ENCODE measurements at places on chromosomes 6 and 20.

DNA sequence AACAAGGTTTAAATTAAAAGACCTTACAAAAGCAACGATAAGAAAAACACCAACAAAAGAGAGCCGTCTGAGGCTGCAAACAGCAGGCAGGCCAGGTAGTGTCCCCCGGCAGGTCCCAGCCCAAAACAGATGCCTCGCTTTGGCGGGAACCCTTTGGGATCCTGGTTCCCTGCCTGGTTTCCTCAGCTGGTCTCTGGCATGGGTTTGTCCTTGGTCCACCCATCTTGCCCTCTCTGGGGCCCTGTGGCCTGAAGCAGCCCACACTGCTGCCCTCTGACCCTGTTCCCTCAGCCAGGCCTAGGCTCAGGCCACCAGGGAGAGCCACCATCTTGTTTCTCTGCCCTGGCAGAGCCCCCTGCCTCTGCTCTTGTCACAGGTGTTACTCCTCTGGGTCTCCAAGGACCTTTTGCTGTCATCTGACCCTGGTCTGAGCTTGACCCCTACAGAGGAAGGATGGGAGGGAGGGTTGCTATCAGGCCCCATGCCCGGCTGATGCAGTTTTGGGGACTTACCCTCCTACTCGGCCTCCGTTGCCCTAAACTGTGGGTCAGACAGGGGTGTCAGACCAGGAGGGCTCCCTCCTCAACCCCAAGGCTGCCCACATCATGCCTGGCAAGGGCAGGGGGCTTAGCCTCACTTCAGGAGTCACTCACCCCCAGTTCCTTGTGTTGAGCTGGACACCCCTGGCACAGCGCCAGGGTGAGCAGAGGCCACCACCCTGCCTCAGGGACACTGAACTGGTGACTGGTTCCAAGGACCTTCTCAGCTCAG lies 30.6 kb upstream of the GRM4 start:
- no peak for DNase-seq

- DNase-seq = no peak
Measured at GRCh38 chr6:43495409-43495941, 14.7 kb downstream of the LRRC73 start.

GRCh38 chr6:132961610-132962009 lies 147.2 kb downstream of the RPS12 start:
- no peak for DNase-seq

GRCh38 chr6:98560418-98560817 lies 274.0 kb upstream of the POU3F2 start:
- no peak for DNase-seq

DNA sequence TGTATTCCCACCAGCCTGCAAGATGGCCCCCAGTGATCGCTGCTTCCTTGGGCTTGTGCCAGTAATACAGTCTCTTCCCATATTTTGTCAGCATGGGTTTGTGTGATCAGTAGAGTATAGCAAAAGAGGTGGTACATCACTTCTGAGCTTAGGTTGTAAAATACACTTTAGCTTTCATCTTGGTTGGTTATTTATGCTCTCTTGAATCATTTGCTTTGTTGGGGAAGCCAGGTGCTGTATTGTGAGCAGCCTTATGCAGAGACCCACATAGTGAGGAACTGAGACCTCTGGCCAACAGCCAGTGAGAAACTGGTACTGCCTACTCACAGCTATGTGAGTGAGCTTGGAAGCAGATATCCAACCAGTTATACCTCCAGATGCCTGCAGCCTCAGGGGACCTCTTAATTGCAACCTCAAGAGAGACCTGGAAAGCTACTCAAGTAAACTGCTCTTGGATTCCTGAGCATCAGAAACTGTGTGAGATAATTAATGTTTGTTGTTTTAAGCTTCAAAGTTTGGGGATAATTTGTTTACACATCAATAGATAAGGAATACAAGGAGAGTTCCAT lies 229.3 kb downstream of the FARS2 start:
- no peak for DNase-seq

DNA sequence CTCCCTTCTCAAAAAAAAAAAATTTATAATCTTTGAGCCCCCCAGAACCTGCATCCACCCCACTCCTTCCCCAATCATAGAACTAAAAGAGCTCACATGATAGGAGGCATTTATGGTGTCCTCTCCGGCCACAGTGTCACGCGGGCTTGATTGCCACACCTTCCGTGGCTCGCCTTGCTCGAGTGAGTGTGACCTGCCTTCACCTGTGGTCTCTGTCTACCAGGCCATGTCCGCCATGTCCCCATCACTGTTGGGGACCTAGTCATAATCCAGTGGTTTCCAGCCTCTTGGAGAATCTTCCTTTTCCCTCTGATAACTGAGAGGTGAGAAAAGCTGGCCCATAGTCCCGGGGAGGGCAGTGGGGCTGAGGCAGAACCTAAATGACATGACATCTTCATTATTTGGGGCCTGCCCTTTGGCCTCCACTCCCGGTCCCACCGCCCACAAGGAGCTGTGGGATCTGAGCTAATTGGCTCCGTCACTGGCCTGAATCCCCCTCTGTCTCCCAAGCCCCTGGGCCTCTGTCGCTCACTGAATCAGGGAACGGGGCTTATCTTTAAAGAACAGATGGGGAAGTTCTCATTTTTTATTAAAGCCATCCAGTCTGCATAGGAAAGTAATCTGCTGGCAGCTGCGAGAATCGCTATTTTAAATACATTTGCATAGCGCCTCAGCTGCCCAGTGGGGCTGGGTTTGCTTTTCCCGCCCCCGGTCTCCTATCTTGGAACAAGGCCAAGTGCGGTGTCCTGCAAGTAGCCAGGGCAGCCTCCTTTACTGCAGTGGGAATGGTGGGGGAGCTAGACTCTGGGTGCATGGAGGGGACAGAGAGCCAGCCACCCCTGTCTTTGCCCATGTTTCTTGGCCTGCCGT lies 197.6 kb upstream of the PMEPA1 start:
- DNase-seq = no peak

DNA sequence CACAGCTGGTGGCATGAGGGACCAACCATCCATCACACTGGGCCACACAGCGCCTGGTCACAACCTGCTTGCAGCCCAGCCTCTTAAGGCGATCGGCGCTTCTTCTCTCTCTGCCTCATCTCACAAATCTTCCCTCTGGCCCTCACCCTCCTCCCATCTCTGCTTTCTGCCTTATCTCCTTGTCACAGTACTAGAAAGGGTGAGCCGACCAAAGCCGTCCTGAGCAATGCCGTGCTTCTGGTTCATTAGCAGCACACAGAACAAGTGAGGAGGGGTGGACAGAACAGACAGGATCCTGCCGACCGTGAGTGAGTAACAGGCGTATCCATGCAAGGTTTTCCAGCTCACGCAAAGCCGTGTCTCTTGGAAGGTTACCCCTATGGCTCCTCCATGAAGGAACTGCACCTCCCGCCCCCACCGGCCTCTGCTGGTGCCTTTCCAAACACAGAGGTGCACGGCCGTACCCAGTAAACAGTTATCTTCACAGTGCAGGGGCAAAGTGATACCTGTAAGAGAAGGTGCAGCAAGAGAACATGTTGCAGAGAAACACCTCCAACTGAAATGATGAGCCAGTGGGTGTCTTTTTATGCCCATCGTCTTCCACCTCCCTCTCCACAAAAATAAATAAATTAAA lies 331.7 kb downstream of the FARS2 start:
- no peak for DNase-seq

GRCh38 chr6:2173203-2173961 lies 72.0 kb downstream of the GMDS start:
- no peak for DNase-seq

GRCh38 chr6:52550014-52550575 lies 26.8 kb downstream of the TRAM2 start:
- no peak for DNase-seq

DNA sequence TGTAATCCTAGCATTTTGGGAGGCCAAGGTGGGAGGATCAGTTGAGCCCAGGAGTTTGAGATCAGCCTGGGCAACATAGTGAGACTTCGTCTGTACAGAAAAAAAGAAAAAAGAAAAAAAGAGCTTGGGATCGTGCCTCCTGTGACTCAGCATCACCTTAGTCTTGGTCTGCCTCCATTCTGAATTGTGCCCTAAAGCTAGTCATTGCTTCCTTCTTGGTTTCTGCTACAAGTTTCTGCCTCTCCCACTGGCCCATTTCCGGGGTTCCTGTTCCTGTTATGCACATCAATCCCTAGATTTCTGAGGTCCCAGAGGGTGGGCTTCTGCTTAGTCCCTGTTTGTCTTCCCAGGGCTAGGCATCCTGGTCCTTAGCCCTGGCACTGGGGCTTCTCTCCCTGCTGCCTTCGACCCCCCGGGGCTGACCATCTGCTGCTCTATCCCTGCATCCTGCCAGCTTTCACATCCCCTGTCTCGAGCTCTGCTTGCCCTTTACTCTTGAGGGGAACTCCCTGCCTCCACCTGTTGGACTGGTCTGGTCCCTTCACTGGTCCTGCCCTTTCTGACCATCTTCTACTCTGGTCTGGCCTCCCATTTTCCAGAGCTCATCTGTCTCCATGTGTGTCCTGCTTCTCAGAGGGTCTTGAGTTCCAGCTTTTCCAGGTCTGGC lies 77.5 kb upstream of the ESR1 start:
- DNase-seq = no peak

GRCh38 chr6:107690643-107691061 lies 133.5 kb downstream of the SCML4 start:
- no peak for DNase-seq

GRCh38 chr20:25984933-25985332 lies 288.3 kb upstream of the ZNF337 start:
- no peak for DNase-seq

- DNase-seq = no peak
Measured at GRCh38 chr6:1893470-1894130, 283.9 kb downstream of the FOXC1 start.

DNA sequence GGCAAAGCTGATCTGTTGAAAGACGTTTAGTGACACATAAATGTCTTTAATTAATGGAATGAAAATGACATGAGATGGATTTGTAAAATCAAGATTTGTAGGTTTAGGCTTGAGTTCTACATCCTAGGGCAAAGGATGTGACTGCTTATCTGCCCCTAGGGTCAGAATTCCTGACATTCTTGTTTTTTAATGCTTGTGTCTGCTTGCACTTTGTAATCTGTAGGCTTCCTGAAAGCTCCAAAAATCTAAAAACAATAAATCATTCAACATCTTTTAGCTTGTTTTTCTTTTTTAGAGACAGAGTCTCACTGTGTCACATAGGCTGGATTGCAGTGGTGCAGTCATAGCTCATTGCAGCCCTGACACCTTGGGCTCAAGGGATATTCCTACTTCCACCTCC lies 107.9 kb upstream of the MLIP start:
- DNase-seq = no peak

- DNase-seq = no peak
Measured at GRCh38 chr6:108655806-108656651, 95.3 kb downstream of the FOXO3 start.

GRCh38 chr6:107144014-107144413 lies 28.7 kb upstream of the BEND3 start:
- no peak for DNase-seq

GRCh38 chr6:42269553-42269952 lies 51.9 kb upstream of the MRPS10 start:
- DNase-seq = no peak

GRCh38 chr6:157548635-157549467 lies 167.9 kb downstream of the ZDHHC14 start:
- no peak for DNase-seq

- DNase-seq = no peak
Measured at GRCh38 chr6:19013026-19013705, 626.0 kb downstream of the RNF144B start.

DNA sequence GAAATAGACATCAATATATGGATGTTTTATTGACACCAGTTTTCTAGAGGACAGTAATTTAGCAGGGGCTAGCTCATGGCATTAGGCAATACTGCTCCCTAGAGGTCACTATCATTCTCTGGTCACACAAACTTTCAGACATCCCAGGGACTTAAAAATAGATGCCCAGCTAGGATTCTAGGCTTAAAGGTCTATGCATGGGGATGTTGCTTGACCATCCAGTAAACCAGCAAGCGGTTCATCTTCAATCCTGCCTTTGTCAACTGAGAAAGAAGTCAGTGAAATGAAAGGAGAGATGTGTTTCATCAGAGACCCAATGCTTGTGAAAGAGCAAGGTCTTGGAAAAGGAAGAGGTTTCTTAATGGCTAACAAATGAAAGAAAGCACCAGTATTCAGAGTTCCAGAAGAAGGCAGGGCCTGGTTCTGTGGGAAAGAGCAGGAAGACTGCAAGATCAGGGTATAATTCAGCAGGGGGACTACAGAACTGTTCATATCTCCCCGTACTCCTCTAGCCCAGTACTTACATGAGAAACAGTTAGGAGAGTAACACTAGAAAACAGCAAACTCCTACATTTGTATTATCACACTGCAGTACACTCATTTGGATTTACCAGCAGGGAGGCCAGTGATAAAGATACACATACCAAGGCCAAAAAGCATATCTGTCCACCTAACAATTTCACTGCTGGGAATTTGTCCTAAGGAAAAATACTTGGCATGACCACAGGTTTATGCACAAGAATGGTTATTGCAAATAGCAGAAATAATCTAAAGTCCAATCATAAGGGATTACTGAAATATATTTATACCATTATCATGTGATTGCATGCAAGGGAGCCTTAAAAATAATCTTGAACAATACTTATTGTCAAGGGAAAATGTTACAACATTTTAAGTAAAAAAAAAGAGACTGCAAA lies 151.4 kb upstream of the LAMA2 start:
- no peak for DNase-seq

DNA sequence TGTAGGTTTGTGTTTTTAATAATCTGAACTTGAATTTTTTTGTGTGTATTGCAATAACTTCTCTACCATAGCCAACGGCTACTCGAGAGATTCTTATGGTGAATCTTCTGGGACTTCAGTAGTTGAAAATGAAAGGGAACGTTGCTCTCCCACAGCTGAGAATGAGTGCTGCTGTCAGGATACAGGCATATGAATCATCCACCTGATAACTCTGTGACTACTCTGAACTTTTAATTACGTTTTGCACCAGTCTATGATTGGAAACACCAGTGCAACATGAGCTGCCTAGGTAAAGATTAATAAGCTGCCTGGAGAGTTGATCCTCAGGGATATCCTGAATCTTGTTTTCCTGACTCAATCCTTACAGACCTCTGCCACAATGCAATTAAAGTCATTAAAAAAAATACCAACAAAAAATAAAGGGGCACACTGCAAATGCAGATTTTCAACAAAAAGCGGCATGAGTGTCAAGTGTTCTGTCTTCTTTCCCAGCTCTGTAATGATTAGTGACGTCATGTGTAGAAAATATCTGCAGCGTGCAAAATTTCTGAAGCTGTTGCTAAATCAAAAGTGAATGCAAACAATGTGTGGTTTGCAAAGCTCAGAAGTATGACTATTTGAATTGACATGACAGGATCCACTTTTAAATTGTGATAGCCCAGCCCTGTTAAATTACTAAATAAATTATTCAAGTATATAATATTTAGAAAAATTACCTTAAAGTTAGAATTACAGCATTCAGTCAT lies 432.2 kb downstream of the HTR1B start:
- no peak for DNase-seq

GRCh38 chr6:135322427-135323201 lies 141.5 kb downstream of the MYB start:
- DNase-seq = no peak

- DNase-seq = no peak
Measured at GRCh38 chr6:45608252-45608913, 230.6 kb upstream of the SUPT3H start.
